ENCODE measurements at places on chromosomes 16 and 17.

GRCh38 chr16:82603784-82604411, 22.9 kb upstream of the CDH13 start:
- peak; percentile 42 for DNase-seq

DNA sequence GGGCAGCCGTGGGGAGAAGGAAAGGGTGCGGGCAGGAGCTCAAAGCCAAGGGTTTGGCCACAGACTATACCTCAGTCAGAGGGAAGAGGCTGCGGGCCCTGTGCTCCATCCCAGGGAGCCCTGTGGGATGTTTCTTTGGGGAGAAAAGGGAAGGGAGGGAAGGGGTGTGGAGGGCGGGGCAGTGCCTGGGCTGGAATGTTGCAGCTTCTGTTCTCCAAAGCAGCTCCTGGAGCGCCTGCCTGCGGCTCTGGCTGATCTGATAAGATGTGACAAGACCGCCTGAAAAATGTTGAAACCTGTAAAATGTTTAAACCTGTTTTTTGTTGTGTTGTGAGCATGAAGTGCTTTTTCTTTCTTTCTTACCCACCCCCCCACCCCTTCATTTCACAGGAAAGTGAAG, 32.8 kb downstream of the WNT3 start:
- no peak for DNase-seq

GRCh38 chr17:76972046-76972641, 103.9 kb downstream of the MGAT5B start:
- DNase-seq, result no peak

- peak; percentile 79 for DNase-seq
Observed at GRCh38 chr17:42517516-42517915, 18.5 kb upstream of the NAGLU start.

DNA sequence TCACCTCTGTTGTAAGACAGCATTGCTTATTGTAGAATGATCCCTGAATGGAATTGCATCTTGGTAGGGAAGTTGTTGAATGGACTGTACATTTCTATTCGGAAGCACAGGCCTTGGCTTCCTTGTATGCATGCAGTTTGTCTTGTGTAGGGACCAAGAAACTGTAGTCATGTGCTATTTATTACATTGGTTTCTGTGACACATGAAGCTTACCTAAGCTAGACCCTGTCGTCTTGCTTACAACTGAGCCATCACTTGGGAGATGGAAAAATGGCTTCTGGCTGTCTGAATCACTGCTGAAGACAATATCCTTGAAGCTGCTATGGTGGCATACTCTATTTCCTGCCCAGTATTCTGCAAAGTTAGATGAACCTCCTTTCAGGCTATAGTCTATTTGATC, 29.1 kb downstream of the PPM1D start:
- DNase-seq, result no peak

GRCh38 chr17:45573924-45574770, 83.6 kb upstream of the PLEKHM1 start:
- DNase-seq, result no peak

GRCh38 chr17:71080937-71081336, 911.6 kb downstream of the KCNJ2 start:
- no peak for DNase-seq

DNA sequence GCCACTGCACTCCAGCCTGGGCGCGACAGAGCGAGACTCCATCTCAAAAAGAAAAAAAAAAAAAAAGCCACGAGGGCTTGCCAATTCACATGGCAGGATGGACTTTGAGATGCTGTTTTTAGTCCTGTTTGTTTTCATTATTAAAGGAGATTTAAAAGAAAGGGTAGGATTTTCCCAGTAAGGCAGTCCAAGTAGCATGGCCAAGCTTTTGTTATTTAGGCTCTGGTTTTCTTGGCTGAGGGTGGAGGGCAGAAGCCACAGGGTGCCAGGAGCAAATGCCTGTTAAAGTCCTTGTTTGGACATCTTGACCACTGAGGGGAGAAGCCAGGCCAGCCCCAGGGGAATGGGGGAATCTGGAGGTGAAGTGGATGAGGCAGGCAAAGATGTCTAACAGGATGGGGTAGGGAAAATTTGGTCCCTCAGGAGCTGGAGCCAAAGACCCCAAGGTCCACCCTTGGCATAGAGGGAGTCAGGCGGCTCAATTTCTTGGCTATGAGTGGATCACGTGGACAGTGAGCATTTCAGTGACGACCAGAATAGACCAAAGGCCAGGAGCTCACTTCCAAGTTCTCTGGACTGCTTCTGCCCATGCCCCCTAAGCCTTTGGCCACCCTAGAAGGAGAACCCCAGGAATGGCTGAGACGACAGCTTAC, 20.8 kb upstream of the PLLP start:
- DNase-seq, result no peak

- DNase-seq, result no peak
Observed at GRCh38 chr17:56592487-56593085, 913 bp upstream of the NOG start.

DNA sequence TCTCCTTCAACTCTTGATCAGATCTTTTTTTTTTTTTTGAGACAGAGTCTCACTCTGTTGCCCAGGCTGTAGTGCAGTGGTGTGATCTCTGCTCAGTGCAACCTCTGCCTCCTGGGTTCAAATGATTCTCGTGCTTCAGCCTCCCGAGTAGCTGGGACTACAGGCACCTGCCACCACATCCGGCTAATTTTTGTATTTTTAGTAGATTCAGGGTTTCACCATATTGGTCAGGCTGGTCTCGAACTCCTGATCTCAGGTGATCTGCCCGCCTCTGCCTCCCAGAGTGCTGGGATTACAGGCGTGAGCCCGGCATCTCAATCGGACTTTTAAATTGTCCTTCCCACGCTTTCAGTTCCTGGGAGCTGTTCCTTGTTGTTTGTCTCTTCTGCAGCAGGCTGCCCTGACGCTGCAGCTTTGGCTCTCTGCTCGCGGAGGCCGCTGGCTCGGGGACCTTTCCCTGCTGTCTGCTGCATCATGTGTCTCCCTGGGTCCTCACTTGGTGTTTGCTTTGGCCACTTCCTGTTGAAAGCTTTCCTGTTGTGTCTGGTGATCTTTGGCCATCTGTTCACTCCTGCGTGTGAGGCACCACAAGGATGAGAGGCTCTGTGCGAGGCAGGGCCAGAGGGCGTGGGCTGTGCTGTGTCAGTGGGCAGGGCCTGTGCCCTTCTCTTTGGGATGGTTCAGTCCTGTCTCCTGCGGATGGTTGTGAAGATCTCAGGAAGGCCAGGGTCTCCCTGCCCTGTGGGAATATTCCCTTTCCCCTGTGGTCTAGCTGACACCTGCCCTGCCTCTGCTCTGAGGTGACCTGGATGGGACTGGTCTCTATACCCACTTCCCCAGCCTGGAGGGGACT, 18.4 kb upstream of the CAPN15 start:
- DNase-seq, result no peak
